Glomerular endothelial cell (primary cell): ENCODE measurements at places on chromosomes 6 and 20.

GRCh38 chr6:8982668-8983067, 547.3 kb upstream of the SLC35B3 start:
- no peak for DNase-seq

DNA sequence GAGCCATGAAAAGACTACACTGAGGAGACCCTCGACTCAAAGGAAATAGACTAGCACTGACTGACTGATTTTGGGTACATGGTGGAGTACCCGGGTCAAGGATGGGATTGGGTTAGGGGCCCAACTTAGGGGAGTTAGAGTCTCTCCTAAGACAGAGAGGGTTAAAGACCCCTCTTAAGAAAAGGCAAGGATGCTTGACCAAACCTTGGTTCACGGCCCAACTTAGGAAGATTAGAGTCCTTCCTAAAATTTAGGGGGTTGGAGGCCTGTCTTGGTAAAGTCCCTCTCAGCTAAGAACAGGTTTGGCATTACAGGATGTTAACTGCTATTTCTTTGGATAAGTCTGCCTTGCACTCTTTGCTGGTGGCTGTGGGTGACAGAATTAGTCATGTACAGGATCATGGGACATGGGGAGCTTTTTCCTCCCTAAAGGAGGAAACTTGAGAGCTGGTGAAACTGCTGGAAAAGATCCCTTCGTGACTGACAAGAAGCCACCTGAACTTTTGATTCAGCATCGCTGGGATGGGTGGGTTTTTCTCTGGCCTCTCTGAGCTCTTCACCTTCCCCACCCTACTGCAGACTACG, 12.3 kb upstream of the SLC22A16 start:
- no peak for DNase-seq

DNA sequence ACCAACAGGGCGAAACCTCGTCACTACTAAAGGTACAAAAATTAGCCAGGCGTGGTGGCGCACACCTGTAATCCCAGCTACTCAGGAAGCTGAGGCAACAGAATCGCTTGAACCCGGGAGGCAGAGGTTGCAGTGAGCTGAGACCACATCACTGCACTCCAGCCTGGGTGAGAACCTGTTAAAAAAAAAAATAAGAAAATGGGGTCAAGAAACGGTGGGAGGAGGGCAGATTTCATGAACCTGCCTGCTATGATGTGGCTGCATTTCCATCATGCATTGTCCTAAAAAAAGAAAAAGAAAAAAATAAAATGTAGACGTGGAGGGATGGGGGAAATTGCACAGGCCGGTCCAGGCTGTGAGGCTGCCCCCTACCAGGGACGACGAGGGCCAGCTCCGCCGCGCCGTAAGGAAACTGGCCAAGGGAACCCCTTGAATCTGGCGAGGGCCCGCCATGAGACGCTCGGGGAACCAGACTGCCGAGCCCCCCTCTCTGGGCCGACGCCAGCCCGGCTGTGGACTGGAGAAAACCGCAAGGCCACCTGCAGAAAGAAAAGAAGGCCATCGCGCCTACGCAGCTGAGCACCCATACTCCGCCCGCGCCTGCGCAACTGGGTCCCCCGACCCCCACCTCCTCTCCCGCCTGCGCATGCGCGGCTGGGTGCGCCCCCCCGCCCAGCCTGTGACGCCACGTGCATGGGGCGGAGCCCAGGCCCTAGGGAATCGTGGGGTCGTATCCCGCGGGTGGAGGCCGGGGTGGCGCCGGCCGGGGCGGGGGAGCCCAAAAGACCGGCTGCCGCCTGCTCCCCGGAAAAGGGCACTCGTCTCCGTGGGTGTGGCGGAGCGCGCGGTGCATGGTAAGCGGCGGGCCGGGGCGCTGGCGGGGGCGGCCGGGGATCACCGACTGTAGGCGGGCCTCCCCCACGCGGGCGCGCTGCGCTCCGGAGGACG, at the start of gene ENTPD6:
TSS of gene ENTPD6 (plus strand) at position 699 of the 948 bp plus-strand sequence. CDS start 10,825 bp downstream, outside the sequence.
- no peak for DNase-seq

GRCh38 chr6:110256366-110256765, 76.1 kb downstream of the CDC40 start:
- no peak for DNase-seq

DNA sequence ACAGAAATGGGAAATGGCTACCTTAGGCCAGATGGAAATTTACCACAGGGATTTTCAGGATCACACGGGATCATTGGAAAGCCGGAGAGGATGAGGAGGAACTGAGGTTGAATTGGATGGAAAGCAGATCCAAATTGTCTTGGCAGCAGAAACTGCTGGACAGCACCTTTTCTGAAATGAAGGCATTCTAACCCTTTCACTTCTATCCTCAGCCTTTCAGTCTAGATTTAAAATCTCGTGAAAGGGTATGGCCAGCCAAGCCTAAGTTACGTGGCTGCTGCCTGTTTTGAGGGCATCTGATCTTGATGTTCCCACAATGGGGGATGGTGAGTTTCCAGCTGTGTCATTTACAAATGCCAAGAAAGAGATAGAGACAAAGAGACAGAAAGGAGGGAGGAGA, 358.2 kb downstream of the KIF16B start:
- no peak for DNase-seq

DNA sequence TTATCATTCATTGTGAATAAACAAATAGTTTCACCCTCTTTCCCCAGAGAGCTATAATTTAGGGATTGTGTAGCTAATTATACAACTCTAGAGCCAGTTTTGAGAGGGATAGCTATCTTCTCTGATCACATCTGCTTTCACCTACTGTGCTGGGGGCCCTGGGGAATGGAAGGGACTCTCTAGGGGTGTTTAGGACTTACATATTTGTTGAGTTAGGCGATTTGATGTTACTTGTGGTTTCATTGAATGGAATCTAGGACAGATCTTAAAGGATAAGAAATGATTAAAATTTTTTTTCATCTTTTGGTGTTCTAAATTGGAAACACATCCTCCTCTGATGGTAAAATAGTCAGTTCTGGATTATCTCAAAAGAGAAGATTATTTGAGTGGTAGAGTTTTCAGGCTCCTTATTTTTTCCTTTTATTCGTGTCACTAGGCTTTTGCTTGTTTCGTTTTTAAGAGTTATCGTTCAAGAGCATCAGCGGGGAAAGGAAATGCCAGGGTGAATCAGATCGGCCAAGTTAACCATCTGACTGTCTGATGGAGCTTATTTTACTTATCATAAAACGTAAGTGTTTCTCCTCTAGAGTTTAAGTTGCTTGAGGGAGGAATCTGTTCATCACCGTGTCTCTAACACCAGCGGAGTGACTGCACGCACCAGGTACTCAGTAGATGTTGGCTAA, 236.7 kb downstream of the FARS2 start:
- peak; percentile 52 for DNase-seq

DNA sequence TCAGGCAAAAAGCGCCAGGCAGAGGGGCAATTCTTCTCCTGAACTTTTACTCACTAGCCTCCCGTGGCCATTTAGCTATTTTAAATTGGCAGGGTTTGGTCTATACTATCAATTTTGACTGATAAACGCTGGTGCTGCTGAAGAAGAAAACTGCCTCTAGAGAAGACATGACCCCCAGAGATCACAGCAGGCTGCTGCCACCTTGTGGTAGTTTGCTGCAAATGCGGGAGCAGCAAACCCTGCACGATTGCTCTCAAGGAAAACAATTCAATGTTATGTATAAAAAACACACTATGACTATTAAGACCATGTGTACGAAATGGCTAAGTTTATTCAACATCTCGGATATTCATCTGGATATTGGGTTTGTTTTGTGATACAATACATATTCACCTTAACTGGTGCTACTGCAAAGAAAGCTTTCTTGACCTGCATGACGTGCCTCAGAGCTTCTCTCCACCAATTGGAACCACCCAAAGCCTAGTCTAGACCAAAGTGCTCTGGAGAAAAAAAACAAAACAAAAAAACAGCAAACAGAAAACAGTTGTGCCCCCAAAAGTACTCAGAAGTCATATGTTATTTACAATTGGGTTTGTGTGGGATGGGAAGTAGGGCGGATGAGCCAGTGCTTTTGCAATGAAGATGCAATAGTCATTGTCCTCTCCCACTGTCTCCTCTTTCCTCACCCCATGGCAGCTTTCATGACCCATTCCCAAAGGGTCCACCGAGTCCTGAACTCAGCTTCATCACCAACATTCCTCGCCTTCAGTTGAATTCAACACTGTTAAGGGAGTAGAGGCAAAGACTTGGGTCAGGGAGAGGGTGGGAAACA, 19.6 kb upstream of the IL17F start:
- DNase-seq, result no peak

DNA sequence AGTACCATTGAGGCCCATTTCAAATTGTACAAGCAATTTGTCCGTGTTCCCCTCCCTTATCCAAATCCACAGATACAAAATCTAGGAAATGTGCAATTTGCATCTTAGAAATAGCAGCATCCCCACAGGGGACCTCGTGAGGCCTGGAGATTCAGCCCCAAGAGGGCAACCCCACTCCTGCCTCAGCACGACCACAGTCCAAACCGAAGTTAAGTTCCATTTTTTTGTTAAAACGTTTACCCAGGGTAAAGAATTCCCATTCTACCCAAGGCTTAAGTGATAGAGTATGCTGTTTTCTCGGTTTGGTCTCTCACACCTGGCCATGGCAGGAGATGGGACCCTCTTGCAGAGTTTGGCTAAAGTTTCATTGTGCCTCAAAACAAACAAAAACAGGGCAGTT, 41.2 kb downstream of the PLCG1 start:
- no peak for DNase-seq

DNA sequence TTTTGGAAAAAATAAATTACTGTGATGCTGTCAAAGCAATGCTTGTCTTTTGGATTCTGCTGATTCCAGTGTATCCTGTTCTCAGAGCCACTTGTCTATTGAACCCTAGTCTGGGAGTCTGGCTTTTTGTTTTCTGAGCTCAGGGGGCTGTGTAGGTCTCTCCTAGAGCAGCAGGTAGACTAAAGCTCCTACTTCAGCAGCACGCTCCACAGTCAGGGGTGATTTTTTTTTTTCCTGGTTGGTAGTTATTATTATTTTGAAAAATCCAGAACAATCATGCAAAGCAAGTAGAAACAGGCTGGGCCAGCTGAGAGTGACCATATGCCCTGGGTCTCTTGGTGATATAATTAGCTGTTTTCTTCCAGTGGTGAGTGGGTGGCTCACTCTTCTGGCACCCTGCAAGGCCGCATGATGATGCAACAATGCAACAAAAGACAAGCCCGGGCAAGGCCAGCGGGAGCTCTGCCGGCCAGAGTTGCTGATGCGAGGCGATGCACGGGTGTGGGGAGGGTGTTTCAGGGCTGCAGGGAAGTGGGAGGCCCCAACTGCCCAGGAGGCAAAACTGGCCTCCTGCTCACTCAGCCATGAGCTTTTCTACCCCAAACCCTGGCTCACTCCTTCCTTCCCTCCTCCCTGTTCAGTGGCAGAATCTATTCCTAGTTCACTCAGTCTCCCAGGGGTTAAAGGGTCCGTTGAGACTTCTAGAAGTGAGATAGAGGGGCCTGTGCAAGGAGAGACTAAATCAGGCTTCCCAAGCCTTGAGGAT, 11.5 kb upstream of the CDKN1A start:
- DNase-seq, result no peak

DNA sequence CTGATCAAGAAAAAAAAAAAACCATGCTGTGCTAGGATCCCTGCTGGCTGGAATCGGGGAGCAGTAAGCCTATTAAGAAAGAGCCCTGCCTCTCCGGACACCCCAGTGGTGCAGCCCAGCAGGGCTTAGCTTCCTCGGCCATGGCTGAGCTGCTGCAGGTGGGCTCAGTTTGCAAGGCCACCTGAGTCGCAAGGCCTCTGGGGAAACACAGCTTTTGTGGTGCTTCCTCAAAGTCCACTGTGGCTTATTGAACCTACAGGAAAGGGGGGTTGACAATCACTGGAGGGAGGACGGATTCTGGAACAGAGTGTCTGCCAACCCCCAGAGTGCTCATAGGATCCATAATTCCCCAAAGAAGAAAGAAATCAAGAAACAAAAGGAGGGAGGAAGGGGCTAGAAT, 240.8 kb downstream of the SMOC2 start:
- no peak for DNase-seq

DNA sequence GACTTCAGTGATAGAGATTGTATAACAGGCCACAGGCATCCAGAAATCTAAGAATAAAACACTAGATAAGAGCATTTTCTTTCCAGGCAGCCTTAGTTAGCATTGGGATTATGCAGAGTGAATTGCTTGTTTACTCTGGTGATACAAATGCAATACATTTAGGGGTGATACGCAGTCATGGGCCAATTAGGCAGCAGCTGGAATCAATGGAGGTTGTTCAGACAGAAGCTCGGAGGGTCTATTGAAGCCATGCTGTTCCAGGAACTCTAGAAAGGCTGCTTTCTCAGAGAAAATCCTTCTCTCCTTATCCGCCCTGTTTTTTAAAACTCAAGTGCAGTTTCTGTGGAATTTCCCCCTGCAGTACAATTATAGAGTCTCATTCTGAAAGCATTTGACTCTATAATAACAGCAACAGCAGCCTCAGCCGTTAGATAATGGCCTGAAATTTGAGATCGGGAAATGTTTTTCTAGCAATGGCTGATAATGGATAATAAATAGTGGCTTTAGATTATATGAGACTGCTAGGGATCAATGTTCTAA, 364.3 kb upstream of the HS3ST5 start:
- no peak for DNase-seq

DNA sequence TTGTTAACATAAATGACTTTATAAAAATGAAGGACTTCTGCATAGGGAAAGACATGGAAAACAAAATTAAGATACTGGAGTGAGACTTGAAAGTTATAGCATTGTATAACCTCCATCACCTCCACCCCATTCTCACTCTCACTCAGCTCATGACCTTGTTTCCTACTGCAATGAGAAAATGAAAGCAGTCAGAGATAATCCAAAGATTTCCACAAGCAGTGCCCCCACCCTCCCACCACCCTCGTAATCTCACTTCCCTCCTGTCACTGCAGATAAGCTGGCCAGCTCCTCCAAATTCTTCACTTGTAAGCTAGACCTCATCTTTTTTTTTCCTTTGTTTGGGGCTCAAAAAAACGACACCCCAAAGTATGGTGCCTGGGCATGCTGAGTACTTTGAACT, 52.9 kb upstream of the PROKR2 start:
- no peak for DNase-seq

GRCh38 chr20:59721386-59721785, 117.0 kb downstream of the PHACTR3 start:
- no peak for DNase-seq

DNA sequence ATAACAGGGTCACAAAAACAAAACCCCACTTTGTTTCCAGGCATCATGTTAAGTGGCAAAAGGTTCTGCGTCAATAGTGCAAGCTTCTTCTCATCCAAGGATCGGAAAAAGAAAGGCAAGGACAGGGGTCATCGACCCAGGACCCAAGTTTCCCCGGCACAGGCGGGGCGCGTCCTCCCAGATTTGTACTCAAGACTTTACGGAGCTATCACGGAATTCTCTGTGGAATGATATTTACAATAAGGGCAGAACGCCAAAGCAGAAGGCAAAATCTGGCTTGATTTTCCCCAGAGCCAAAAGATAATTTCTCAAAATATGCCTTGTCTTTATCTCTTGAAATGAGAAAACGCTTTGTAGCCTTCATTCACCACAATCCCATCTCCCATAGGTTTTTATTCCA, 25.5 kb downstream of the PDE10A start:
- DNase-seq, result no peak

GRCh38 chr20:63442100-63442493, 30.4 kb downstream of the KCNQ2 start:
- no peak for DNase-seq

GRCh38 chr6:44073612-44074438, 53.4 kb downstream of the MRPL14 start:
- DNase-seq, result no peak

GRCh38 chr20:23456873-23457272, 4.2 kb upstream of the CST11 start:
- no peak for DNase-seq
